ENCODE measurements at places on chromosomes 13 and 19.

GRCh38 chr19:41957838-41958366 is 1.2 kb downstream of the RABAC1 start:
- peak; percentile 79 for DNase-seq

DNA sequence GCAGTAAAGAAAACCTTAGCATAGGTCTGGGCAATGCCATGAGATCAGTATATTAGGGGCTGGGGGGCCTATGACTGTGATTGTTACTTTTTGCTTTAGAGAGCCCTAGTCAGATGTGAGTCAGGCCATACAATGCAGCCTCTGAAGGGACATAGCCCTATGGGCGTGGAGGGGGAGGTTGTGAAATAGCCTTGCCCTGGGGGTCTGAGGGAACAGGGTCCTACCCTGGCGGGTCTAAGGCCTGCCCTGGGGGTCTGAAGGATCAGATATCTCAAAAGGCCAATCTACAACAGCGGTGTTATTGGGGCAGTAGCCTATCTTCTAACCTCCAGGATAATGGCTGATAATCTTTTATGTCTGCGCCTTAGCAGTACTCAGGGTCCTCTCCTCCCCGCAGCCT is 13.8 kb upstream of the SLC1A5 start:
- DNase-seq, result no peak

GRCh38 chr19:2380567-2380966 is 20.5 kb downstream of the TMPRSS9 start:
- DNase-seq, result no peak

GRCh38 chr13:56697011-56697410 is 443.7 kb upstream of the PRR20A start:
- no peak for DNase-seq

GRCh38 chr19:1511318-1512317 is 1.2 kb downstream of the ADAMTSL5 start:
- no peak for DNase-seq

DNA sequence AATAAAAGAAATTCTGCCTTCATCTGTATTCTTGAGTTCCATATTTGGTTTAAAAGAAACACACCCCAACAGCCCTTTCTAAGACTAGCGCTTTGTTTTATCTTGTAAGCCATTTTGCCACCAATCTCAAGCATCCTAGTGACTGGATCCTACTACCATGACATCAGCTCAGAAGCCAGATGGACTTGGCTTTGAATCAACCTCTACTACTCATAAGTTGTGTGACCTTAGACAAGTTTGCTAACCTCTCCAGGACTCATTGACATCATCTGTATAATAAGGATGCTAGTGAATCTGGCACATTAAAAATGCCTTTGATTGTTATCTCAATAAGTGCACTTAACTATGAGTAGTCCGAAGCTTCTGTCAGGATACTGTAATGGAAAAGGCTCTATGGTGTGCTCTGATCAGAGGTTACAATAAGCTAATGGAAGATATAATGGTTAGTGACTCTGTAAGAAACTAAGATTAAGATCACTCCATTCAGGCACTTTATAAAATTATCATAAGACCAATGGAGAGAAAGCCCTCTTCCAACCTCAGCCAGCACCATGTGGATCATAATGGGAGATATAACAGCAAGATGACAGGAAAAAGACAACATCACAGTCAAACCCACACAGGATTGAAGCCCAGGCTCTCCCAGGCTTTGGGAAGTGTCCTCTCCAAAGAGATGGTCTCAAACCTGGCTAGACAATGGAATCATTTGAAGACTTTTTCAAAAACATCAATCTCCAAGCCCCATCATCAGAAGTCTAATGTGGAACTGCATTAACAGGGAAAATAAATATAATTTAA is 180.6 kb upstream of the MIR17HG start:
- no peak for DNase-seq

DNA sequence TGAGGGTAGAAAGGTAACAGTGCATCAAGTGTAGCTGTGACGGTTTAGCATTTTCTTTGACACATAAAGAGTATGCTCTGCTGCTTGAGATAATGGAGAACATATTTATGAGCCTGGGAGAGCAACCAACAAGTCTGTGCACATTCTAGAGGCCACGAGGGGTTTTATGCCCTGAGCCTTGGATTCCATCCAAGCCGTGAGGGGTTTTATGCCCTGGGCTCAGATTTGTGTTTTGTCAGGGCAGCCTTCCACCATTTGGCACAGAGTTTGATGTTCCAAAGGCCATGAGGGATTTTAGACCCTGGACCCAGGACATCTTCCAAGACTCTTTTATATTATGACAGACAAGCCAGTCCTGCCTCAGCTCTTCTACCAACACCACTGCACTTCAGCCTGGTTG is 106.4 kb downstream of the ZNF486 start:
- DNase-seq, result no peak

GRCh38 chr13:34401696-34402095 is 540.4 kb upstream of the NBEA start:
- DNase-seq, result no peak

DNA sequence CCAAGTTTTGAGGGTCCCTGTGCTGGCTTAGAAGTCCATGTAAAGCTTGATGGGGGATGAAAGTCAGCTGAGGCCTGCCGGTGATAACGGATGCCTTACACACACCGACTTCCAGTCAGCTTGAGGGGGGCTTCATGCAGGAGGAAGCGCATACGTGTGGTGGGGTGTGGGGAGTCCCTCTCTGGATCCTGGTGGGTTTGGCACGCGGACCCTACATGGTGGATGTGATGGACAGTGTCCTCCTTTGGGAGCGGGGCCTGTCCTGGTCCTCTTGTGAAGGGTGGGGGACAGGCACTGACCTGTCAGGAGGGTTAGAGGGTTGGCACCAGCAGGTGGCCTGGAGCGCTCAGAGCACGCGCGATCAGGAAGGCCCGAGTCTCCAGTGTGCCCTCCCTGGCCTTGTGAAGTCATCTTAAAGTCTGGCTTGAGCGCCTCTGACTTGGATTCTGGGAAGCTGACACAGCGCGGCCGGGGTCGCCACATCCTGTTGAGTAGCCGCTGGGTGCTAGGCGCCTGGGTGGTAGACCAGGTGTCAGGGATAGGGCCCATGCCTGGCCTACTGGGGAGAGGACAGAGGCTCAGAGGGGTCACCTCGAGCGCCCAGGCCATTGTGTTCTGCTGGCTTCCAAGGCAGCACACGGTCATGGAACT is 2.9 kb downstream of the DAZAP1 start:
- DNase-seq, result no peak

GRCh38 chr19:1422360-1422759 is 15.0 kb downstream of the DAZAP1 start:
- no peak for DNase-seq
